Non-pigmented ciliary epithelial cell (primary cell): ENCODE measurements at places on chromosomes 1 and 21.

DNA sequence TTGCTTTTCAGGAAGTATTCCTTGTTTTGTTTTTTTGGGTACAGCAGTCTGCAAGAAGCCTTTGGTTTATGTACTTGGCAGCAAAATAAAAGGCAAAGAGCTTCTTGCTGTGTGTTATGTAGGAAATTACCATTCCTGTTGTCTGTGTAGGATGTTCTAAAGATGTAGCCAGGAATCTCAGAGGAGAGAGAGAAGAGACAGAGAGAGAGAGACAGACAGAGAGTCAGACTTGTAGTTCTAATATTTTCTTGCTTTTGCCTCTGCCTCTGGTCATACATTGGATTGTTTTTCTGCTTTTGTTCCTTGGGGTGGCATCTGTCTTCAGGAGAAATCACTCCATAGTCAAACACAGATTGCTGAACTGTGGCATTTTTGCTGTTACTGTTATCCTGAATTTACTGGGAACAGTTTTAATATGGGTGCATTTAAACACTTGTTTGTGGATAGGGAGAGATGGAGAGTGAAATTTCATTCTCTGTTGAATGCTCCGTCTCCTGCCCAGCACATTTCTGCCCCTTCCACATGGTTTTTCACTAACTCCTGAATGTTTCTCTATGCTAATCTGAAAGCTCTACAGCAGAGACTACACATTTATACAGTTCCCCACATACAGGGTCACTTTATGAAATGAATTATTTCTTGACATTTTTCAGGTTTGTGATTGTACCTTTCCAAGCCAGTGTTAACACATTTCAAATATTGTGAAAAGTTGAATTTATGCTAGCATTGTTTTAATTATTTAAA lies 49.8 kb downstream of the POU2F1 start:
- no peak for DNase-seq

DNA sequence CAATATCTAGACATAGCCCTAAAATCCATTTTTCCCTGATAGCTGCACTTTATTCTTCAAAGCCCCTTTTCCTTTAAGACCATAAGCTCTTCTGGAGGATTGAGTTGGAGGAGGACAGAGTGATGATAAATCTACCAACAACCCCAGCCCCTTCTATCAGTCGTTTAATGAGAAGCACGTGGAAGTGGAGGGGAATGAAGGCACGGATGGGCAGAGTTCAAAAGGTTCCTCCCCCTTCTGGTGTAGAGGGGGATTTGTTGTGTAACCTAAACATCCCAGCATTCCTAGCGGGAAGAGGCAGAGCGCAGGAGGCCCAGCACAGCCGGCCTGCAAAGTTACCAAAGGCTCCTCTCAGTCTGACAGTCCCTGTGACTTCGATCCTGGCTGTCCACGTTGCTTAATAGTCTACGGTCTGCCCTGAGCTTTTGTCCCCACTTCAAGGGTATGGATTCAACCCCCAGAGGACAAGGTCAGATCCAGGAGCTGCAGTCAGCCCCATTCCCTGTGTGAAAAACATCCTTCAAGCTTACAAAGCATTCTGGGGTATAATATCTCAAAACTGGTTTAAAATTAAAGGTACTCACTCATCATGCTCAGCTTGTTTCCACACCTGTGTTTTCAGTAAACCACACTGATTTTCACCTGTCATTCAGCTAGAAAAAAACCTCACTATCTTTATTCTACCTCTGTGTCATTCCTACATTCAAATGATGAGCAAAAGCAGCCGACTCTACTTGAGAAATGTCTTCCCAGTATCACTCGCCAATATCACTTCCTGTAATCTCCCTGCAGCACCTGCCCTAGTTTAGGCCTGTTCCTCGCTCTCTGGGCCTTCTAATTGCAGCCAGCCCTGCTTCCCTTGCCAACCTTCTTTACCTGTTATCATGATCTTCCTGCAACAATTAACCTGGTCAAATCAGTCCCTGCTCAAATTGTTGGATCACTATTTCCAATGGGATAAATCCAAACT lies 117.9 kb downstream of the PLPP3 start:
- no peak for DNase-seq

- no peak for DNase-seq
Observed at GRCh38 chr1:178055093-178055492, 38.8 kb upstream of the RASAL2 start.

DNA sequence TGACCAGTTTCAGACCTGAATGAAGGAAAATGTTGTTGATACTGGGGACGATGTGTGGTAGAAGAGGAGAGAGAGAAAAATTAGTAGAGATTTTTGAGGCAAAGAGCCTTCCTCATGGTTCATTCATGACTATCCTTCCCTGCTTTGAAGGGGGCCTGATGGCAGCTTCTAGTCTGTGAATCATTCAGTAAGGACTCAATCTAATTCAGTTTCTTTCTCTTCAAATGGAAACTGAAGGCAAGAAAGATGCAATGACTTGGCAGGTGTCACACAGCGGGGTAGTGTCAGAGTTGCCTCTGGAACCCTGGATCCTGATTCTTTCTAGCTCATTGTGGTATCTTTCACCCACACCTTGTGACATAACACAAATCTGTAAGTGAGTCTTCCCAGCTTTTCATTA lies 14.9 kb upstream of the CD5L start:
- no peak for DNase-seq

DNA sequence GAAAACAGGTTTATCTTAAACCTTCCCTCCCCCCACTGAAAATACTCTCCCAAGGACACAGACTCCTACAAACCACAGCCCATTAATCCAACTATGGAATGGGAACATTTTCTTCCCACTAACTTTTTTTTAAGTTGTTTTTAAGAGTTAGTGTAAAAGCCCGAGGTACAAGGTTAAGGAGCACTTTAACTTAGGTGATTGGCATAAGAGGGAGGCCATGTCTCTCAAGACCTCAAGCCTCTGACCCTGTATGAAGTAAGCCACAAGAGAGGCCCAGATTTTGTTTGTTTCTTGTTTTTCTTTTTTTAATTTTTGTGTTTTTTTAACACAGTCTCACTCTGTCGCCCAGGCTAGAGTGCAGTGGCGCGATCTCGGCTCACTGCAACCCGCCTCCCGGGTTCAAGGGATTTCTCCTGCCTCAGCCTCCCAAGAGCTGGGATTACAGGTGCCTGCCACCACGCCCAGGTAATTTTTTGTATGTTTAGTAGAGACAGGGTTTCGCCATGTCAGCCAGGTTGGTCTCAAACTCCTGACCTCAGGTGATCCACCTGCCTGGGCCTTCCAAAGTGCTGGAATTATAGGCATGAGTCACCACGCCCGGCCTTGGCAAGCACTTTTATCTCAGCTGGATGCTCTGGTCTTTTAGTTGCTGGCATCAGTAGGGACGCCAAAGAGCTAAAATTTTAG lies 14.4 kb downstream of the ARMH1 start:
- no peak for DNase-seq

GRCh38 chr1:193476748-193477147 lies 290.3 kb upstream of the B3GALT2 start:
- DNase-seq: no peak

GRCh38 chr1:172510479-172510878 lies 22.5 kb upstream of the SUCO start:
- DNase-seq: no peak

- no peak for DNase-seq
Observed at GRCh38 chr1:214856843-214857242, 225.7 kb upstream of the KCNK2 start.

GRCh38 chr1:53121319-53122172 lies 20.9 kb downstream of the SLC1A7 start:
- DNase-seq: no peak

- DNase-seq: no peak
Observed at GRCh38 chr1:116351914-116352313, 21.1 kb upstream of the ATP1A1 start.

GRCh38 chr1:63937461-63938022 lies 163.7 kb downstream of the ROR1 start:
- DNase-seq: no peak

DNA sequence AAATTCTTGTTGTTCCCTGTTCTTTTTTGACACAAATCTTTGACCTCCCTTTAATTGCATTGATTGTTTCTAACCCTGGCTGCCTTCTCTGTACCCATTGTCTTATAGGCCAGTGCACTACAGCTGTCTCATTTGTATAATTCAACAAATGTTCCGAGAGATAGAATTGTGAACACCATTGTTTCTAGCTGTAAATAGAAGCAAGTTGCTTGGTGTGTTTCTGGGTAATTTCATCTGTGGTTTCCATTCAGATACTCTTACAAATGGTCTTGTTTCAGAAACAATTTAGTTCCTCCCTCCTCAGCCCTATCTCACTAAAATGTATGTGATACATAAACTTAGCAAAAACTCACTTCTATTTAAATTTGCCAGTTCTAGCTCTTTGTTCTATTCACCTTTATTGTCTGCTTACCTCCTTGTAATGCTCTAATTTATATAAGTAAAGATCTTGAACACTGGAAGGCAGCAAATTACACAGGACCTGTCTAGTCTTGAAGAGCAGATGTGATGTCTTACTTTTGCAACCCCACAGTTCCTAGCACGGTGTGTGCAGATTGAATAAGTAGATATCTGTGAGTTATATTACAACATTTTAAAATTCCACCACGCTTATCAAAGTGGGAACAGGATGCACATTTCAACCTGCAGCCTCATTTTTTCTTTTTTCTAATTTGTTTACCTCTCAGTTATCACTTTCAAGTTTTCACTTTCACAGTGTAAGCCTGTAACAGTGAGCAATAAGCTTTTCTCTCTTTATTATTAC lies 515.6 kb upstream of the ZP4 start:
- no peak for DNase-seq

DNA sequence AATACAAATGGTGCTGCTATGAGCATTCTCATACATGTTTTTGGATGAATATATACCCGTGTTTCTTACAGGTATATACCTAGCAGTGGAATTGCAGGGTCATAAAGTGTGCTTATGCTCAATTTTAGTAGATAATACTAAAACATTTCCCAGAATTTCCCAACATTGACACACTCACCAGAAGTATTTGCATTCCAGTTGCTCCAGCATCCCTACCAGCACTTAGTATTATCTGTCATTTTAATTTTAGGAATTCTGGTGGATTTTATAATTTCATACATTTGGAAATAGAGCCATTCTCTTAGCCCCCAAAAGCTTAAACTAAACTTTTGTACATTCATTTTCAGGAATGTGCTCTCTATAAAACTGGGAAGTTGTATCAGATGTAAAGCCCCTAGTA lies 67.4 kb upstream of the ZNF326 start:
- no peak for DNase-seq

GRCh38 chr21:33936301-33937038 lies 20.9 kb upstream of the ATP5PO start:
- no peak for DNase-seq

GRCh38 chr1:3187415-3188149 lies 118.6 kb downstream of the PRDM16 start:
- no peak for DNase-seq

DNA sequence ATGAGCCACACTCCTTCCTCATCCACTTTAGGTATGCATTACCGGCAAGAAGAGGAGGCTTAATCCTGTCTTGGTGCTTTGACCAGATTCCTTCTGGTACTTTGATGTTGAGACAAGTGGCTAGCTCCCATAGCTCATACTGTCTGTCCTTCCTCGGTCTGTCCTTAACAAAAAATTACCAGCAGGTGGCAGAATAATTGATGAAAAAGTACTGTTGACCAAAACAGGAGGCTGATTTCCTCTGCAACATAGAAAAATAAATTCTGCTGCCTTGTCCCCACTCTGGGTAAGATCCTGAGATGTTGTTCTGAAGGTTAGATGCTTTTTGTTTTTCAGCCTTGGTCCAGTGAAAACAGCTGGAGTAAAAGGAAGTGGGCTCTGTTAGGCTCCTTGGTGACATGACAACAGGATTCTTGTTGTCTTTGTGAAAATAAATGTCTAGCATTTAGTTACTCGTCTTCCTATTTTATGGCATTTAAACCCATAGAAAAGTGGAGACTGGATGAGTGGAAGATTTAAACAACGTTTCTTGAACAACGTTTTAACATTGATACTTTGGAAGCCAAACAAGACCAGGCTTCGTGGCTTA lies 11.2 kb upstream of the HJV start:
- no peak for DNase-seq

DNA sequence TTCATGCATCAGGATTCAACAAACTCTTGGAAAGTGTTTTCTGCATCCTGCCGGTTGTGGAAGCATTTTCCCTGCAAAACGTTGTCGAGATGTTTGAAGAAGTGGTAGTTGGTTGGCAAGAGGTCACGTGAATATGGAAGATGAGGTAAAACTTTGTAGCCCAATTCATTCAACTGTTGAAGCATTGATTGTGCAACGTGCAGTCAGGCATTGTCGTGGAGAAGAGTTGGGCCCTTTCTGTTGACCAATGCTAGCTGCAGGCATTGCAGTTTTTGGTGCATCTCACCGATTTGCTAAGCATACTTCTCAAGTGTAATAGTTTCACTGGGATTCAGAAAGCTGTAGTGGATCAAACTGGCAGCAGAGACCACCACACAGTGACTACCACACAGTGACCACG lies 57.0 kb upstream of the PRDM2 start:
- DNase-seq: no peak

GRCh38 chr1:244702620-244703019 lies 49.7 kb downstream of the DESI2 start:
- DNase-seq: no peak

- DNase-seq: no peak
Observed at GRCh38 chr1:231721436-231721835, 94.8 kb downstream of the DISC1 start.

GRCh38 chr1:7613106-7613850 lies 157.8 kb upstream of the VAMP3 start:
- DNase-seq: no peak

DNA sequence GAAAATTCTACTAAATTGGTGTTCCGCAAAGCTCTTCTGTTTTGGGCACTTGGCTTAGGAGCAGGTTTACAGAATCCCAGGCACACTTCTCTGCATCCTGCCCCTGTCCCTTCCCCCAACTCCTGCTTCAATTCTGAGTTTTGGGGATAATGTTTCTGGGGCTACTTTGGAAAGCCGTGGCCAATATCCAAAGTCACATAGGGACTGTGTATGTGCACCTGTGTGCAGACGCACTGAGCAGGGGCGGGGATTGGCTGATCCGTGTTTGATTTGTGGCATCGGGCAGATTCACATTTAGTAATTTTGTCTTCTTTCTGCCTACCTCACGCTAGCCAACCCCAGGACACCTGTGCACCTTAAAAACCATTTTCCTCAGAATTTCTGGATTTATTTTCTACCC lies 491.9 kb downstream of the SIPA1L2 start:
- no peak for DNase-seq

DNA sequence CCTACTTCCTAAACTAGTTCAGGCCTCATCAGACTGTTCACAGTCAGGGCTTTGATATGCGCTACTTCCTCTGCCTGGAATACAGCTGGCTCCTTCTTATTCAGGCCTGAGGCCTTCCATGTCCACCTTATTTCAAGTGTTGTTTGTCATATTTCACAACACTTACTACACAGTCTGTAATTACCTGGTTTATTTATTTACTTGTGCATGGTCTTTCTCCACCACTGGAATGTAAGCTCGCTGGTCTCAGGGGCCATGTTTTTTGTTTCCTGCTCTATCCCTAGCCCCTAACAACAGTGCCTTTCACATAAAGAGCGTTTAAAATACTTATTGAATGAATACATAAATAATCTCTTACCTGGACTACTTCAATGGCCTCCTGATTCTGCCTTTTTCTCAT lies 4.6 kb upstream of the SRSF4 start:
- no peak for DNase-seq

GRCh38 chr1:80211691-80212380 lies 1205.3 kb upstream of the ADGRL4 start:
- no peak for DNase-seq

- no peak for DNase-seq
Observed at GRCh38 chr1:16017461-16018303, at the start of gene HSPB7. Gene HSPB7 (minus strand): TSS chr1:16018043. CDS start chr1:16017963, 80 bp downstream.
